Kidney capillary endothelial cell (primary cell): ENCODE measurements at places on chromosomes 3 and 15.

GRCh38 chr3:184443364-184443763 lies 63.5 kb downstream of the CHRD start:
- DNase-seq: no peak

DNA sequence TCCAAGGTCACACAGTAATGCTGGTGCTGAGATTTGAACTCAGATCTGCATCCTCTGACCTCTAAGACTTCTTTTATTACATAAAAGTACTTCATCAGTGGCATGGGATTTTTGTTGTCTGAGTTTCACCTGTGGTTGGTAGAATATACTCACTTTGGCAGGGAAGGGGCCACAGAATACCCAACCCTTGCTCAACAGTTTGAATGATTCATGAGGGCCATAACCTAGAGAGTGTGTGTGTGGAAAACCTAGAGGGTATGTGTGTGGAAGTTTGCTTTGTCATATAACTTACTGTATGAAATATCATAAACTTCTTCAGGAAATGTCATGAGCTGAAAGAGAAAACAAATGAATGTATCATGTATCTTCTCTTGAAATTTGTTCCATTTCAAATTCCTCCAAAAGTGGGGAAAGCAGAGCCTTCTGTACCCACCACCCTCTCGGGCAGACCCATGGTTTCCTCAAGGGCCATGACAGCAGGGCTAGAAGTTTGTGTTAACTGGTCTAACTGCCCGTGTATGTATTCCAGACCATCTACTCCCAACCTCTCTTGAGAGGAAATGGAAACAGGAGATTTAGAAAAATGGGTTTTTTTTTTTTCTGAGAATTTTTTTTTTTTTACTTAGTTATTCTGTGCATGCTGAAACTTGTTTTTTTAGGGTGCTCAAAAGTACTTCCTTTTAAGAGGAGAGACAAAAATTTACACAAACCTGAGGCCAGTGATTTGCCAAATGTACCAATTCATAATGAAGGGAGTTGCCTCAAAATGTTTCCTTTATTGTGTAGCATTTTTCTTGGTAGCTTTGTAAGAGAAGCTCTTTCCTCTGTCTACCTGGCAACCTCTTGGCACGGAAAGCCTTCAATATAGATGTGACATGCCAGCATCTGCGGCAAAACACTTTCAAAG lies 127.0 kb downstream of the TPRG1 start:
- no peak for DNase-seq

DNA sequence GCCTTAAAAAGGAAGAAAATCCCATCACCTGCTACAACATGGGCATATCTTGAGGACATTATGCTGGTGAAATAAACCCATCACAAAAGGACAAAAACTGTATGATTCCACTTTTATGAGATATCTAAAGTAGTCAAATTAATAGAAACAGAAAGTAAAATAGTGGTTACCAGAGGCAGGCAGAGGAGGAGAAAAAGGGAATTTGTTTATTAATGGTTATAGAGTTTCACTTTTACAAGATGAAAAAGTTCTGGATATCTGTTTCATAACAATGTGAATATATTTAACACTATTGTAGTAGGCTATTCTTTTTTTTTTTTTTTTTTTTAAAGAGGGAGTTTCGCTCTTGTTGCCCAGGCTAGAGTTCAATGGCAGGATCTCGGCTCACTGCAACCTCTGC lies 40.4 kb downstream of the DPH3 start:
- no peak for DNase-seq

DNA sequence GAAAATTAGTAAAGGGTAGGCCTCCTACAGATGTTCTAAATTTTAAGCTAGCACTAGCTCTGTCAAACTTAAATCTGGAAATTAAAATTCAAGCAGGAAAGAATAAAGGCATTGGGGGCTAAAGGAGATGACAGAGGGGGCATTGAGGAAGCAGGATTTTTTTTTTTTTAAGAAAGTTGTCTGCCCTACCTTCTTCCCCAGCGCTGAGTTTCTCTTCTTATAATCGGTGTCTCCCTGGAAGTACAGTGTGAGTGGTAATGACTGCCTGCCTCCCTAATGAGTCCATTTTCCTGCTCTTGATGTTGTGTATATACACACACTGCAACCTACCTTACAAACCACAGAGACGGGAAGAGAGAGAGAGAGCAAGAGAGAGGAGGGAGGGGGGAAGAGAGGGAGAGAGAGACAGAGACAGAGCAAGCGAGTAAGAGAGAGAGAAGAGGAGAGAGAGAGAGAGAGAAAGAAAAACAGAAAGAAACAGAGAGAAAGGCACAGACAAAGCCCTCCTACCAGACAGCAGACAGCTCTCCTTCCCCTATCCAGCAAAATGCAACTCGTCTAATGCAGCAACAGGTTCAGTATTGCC lies 47.0 kb downstream of the ZBTB20 start:
- DNase-seq: no peak

- no peak for DNase-seq
Observed at GRCh38 chr15:34783991-34784390, 11.4 kb downstream of the ACTC1 start.
